Caki2 (cell line): ENCODE measurements at places on chromosomes 5 and 9.

- DNase-seq: no peak
Observed at GRCh38 chr5:34580983-34581382, 75.1 kb upstream of the RAI14 start.

DNA sequence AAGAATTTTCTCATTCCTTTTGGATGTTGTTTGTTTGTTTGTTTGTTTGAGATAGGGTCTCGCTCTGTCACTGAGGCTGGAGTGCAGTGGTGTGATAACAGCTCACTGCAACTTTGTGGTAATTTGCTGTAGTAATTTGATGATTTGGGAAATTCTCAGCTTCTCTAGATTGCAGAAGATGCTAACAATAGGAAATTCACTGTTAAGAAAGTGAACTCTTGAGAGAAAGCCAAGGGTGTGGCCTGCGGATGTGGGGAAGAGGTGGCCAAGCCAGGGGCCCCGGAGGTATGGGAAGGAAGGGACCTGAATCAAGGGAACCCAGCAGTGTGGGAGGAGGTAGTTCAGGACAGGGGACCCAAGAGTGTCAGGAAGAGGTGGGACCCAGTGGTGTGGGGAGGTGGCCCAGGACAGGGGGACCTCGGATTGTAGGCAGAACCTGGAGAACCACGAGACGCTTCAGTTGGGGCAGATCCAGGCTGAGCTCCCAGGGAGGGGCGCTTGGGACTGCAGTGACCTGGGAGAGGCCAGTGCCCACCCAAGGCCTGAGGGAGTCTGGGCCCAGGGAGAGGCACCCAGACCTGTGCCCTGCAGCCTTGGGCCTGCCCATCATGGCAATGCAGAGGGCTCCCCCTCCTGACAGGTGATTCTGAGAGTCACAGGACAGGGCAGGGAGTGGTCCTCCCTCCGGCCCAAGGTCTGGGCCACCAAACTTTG, 5.6 kb upstream of the LCN2 start:
- no peak for DNase-seq

GRCh38 chr5:157523976-157524375, 51.6 kb downstream of the ADAM19 start:
- no peak for DNase-seq

DNA sequence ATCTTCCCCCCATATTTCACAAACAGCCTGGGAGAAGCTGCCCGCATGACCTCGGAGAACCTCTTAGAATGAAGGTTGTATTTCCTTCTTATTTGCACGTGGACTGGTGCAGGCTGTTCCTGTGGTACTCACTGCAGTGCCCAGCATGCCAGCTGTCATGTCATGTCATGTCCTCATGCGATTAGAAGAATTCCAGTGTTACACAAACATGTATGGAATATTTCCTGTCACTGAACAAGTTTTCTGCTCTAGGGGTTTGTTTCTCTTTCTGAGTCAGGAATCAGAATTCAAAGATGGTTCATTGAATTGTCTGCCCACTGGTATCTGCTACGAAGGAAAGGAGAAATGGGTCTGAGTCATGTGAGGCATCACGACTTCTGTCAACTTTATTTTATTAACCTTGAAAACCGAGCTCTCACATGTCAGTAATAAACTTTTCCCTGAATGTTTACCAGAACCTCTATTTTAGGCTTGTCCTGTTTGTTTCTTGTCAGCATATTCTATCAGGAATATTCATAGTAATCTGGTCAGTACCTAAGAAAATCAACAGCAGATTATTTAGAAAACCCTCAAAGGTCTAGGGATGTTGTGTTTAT, 415.6 kb downstream of the GADD45G start:
- no peak for DNase-seq
